ENCODE measurements at places on chromosomes 2 and 18.
A peak's percentile ranks its signal among the peaks of the same experiment; 100 is the strongest.

GRCh38 chr2:235737840-235738239, 244.0 kb downstream of the AGAP1 start:
- DNase-seq = no peak

- DNase-seq = no peak
These were observed 54.6 kb downstream of the SH3BP4 start for GRCh38 chr2:235006461-235006860.

DNA sequence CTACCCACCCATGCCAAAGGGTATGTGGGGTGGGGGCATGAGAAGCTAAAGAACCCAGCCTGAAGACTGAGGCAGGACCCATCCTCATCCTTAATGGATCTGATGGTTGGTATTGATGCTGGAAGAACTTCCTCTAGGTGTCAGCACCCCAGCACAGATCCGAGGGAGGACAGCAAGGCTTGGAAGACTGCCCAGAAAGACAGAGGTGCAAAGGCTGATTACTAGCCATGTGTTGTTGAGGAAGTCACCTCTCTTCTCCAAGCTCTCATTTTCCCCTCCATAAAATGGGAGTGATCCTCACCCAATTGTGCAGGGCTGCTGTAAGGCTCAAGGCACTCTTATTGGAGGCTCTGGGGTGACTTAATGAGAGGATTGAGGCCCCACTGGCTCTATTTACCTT, 256.5 kb downstream of the CELF4 start:
- no peak for DNase-seq

- no peak for DNase-seq
These were observed 50.9 kb downstream of the MYCN start for GRCh38 chr2:15991231-15991630.

- DNase-seq = no peak
These were observed 65.7 kb upstream of the RBM44 start for GRCh38 chr2:237732790-237733381.

DNA sequence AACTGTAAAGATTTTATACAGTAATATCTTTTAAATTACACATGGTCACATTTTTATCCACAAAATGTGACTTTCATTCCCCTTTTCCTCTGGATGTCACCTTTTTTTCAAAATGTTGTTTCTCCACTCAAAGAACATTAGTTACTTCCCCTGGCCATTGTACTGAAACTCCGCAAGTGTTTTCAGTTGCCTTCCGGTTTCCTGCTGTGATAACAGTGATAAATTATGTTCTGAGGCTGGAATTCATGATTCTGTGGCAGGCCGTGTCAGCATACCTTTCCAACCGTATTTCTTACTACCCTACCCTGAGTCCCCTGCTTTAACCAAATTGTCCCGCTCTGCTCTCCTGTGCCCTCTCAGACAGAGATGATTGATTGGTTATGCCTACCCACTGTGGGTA, 53.5 kb downstream of the MGAT5 start:
- no peak for DNase-seq

GRCh38 chr2:144505245-144505831, 14.6 kb downstream of the ZEB2 start:
- DNase-seq = no peak

GRCh38 chr2:37550190-37550589, 121.3 kb downstream of the CDC42EP3 start:
- DNase-seq = no peak

DNA sequence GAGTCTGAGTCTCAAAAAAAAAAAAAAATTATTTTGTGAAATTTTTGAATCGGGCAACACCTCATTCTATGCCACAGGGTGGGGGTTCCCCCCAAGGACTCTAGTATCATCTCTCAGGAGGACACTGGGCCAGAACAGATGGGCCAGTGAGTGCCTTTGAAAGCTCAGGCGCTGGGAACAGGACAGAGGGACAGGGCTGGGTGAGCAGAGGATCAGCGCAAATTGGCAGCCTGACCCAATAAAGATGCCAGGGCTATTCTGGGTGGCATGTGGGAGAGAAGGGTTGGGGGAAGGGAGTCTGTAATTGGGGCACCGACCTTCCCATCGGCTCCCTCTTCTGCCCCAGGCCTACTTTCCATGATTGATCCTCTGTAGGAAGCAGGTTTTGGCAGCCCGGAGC, 44.0 kb downstream of the KIF3C start:
- no peak for DNase-seq

- peak; percentile 97 for DNase-seq
These were observed 12.7 kb upstream of the DUSP2 start for GRCh38 chr2:96157649-96158553.

DNA sequence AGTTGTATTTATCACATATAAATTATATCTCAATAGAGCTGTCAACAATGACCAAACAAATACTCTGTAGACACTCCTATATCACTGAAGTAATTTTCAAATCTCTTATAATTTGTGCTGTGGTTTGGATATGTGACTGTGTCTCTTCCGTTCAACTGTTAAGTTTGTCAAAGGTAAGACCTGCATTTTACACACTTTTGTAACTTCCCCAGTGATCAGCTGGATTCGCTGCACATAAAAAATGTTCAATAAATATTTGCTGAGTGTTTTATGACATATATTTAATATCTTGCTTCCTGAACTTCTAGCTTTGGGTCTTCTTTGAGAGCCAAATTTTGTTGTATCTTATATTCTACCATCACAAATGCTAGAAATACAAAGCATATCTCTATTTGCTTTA, 57.3 kb upstream of the ROCK1 start:
- no peak for DNase-seq

DNA sequence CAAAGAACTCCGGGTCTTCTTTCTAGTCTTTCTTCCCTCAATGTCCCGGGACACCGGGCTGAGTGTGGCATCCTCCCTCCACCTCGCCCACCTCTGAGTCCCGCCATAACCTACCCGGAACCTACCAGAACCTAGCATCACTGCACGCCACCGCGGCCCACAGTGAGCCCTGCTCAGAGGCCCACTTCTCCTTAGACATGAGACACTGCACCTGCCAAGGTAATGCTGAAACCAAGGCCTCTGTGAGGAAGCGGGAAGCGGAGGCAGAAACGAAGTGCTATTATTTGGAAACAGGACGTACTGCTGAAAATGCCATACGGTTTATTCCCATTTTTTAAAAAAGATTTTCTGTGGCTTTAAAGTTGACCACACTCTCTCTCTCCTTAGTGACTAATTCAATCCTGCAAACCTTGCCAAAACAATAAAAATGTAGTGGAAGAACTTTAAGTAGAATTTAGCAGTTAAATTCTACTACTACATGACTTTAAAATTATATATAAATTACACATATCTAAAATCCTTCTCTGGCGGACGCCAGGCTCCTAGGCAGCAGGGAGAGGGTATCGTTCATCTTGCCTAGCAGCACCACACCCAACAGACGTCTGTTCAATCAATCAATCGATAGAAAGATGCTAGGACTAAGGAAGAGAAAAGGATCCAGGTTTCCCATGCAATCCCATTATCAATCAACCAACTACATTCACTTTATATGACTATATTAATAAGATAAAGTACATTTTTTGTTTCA, 82.0 kb downstream of the ZNF516 start:
- DNase-seq = peak; percentile 6

DNA sequence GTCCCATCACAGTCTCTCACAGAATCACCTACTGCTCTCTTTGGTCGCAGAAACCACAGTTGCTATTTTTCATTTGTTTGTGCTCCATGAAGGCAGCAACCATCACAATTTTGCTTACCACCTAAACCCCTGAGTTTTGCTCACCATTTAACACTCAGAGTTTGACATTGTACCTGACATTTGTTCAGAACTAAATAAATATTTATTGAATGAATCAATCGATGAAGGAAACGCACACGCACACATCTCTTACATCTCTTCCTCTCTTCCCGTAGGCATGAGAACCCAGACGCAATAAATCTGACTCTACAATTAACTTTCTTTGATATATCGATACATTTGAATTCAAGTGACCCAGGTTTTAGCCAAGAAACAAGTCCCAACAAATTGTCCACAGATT, 105.5 kb upstream of the RNF152 start:
- no peak for DNase-seq

DNA sequence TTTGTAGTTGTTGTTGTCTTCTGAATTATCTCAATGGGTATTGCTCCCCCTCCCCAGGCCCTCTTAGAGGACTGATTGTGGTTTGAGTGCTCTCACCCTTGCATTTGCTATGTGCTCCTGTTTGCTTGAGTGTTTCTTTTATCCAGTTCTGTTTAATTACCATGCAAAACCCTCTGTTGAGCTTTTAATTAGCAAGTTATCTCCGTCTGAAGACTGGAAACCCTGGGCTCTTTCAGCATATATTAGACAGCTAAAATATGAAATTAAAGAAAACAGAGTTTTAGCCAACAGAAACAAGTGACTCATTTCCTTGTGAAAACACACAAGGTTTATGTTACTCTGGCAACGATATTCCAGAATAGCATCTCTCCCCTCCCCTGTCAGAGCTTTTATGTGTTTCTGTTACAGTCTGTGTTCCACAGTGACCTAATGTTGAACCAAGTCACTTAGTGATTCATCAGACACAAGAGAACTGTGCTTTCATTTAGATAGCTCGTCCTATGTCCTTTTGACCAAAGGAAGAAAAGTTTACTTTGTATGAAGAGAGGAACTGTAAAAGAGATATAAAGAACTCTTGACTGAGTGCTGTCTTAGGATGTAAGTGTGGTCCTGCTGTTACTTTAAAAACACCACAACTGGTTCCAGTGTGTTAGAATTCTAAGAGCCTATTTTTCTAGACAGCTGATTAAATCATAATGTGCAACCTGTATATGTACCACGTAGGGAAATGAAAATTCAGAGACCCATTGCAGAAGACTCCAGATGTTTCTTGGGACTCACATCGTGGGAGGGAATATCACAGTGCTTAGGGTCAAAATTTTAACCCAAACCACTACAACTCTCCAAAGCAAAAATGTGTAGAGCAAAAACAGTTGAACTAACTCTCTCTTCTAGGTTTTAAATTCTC, 172.8 kb upstream of the RBMS1 start:
- no peak for DNase-seq

DNA sequence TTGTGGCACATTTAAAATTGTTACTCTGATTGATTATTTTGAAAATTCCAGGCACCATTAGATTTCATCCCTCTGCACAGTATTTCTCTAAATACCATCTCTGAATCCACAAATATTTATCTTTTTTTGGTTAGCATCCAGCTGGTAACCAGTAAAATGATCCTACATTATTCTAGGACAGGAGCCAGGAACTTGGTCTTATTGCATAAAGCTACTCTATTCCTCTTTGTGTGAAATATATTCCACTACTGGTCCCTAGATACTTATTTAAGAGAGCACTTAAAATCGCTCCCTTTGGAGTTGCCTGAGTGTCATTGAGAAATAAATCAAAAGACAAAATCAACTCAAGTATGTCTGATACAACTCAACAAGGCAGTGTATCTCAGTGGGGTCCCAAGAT, 7.4 kb upstream of the MBOAT2 start:
- no peak for DNase-seq

DNA sequence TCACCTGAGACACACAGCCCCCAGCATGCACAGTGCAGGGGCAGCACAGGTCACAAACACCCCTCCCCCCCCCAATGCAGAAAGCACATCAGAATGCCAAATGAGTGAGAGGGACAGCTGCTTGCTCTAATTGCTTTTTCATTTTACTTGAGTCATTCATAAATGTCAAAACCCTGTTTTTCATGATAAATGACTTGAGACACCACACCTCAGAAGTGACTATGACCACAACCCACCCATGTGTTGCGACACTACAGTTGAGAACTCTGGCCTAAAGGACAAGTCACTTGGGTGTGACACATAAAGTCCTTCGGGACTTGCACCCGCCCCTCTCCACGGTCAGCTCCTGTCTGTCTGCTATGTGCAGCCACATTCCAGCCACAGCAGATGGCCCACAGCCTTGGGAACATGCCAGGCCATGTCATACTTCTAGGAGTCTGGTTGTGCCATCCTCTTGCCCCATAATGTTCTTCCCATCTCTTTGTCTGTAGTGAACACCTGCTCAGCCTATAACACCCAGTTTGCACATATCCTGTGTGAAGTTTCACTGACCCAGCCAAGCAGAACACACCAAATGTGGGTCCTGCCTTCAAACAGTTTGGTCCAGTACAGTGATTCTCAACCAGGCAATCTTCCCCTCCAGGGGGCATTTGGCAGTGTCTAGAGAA, 30.2 kb upstream of the RIOK3 start:
- DNase-seq = no peak

Data from stimulated activated CD4-positive, alpha-beta T cell treated with anti-CD3 and anti-CD28 coated beads, Interleukin-2, amount 100 ng/mL, for 24 hours (primary cell).